SK-N-SH (cell line): ENCODE measurements at places on chromosomes 3 and 15.

DNA sequence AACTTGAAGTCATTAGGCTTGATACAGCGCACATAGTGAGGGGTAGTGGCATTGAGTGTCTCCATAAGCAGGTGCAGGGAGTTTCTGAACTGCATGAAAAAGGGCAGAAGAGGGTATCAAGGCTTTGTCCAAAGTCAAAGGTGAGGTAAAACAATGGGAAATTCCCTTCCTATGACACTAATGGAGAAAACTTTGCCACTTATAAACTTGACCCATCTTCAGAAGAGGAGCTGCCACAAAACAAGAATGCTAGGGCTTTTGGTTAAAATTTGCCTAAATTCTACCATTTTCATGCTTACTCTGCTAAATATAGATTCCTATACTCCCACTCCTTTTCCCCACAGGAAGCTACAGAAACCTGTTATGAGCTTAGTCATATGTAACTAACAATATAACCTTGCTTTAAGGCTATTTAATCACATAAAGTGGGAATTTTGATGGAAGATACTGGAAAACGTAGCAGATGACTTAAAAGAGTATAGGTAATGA lies 87.5 kb upstream of the MYO5C start:
- no peak for DNase-seq

GRCh38 chr3:29426302-29427226 lies 145.7 kb downstream of the RBMS3 start:
- no peak for DNase-seq

GRCh38 chr3:119637679-119638477 lies 22.5 kb downstream of the POPDC2 start:
- DNase-seq: peak; percentile 45

DNA sequence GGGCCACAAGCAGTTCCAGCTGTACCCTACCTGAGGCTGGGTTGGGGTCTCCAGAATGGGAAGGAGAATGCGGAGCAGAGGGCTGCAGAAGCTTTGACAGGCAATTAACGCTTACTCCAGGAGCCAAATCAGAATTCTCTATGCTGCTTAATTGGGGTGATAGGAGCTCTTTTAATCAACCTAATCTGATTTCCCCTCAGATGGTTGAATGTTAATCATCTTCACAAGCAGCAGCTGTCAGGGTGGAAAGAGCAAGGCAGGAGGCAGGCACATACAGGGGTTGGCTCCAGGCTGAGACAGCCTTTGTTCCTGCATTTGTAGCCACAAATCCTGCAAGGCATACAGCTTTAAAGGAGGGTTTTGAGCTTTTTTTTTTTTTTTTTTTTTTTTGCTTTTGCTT lies 2.6 kb downstream of the CILP start:
- DNase-seq: no peak

GRCh38 chr3:151330899-151331298 lies 1.6 kb upstream of the P2RY13 start:
- no peak for DNase-seq

DNA sequence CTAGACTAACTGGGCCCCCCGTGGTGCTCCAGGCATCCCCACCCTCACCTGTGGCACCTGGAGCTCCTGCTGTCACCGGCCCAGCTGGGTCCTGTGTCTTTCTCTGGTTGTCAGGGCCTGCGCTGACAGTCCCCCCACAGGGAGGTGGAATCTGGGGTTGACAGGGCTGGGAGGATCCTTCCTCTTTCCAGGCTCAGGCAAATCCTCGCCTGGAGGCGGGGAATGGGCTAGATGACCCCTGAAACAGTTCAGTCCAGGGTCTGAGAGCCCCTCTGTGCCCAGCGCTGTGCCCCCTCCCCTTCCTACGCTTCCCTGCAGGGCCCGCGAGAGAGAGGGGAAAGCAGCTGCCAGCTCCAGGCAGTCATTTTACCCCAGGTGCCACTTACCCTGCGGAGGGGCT lies 50.1 kb upstream of the MCF2L2 start:
- DNase-seq: no peak

DNA sequence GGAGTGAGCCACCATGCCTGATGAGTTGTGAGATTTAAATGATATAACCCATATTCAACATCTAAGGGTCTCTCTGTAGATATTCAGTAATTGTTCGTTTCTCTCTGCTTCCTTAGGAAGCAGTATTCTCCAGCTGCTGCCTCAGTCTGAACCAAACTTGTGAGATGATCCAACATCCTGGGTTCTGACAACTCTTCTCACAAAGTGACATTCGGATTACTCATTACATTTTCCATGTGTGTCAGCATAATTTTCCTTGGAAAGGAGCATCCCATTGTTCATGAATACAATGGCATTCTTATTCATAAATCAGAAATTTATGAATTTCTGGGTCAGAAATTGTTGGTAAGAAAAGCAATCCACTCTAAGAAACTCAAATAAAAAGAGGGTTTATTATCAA lies 15.0 kb upstream of the SEC22A start:
- no peak for DNase-seq

- no peak for DNase-seq
Observed at GRCh38 chr3:72745146-72745999, 102.9 kb downstream of the SHQ1 start.

DNA sequence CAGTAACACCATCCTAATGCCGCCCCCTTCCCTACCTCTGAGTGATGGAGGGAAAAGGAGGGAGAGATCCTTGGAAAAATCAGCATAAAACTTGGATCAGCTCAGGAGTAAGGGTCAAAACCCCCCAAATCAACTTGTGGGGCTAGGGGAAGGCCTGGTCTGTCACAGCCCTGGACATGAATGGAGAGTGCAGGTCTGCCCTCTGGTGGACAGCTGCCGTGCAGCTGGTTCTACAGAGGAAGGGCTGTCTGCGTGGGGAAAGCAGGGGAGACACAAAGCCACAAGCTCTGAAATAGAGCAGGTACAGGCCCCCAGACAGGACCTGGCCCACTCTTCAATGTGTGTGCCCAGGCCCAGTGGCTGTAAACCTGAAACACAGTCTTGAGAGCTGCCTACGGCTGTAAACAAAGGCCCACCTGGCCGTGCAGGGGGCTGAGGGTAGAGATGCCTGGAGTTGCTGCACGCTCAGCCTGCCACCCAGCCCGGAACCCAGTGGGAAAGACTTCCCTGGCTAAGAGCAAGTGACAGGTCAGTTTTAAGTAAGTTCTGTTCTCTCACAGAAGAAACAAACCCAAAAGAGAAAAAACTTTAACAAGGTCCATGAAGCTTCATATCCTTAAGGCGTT lies 16.4 kb downstream of the CLK3 start:
- peak; percentile 82 for DNase-seq

DNA sequence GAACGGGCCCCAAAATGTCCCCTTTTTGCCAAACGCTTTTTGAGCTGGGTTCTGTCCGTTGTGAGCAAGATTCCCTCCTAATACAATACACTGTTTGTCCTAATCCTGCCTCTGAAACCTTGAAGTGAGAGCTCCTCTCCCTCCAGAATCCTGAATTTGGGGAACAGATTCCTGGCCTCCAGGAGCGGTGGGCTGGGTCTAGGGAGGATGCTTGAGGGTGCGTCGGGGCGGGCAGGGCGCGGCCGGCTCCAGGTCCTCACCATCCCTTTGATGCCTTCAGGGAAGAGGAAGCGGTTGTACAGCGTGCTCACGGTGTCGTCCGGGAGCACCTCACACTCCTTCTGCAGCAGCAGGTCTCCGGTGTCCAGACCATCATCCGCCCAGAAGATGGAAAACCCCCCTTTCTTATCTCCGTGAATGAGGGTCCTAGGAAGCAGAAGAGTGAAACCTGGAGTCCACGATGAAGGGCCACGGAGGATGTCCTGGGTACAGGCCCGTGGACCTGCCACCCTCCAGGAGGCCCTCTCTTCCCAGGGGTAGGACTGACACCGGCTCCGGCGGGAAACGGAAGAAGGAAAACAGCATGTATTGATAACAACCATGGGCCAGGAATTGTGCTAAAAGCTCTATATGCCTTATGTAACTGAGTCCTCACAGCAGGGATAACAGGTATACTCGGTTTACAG lies 23.2 kb downstream of the ALDH1L1 start:
- no peak for DNase-seq

GRCh38 chr3:179072100-179072438 lies 460 bp upstream of the ZMAT3 start:
- no peak for DNase-seq

DNA sequence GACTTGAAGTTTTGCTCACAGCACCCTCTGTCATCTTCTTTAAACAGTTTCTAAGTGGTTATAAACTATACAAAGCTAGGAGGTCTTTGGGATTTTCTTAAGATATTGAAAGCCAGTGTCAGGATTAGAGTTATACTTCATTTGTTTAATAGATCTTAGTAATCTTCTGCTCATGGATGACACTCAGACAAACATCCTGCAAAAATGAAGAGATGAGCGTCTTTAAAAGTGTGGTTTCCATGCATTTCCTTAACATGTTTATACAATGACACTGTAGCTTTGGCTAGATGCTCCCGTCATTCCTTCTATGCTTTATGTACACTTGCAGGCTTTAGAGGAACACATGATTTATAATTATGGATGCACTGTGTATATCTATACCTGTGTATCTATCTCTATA lies 182.2 kb downstream of the NAALADL2 start:
- DNase-seq: no peak
